ENCODE measurements at places on chromosomes 7 and 10.

DNA sequence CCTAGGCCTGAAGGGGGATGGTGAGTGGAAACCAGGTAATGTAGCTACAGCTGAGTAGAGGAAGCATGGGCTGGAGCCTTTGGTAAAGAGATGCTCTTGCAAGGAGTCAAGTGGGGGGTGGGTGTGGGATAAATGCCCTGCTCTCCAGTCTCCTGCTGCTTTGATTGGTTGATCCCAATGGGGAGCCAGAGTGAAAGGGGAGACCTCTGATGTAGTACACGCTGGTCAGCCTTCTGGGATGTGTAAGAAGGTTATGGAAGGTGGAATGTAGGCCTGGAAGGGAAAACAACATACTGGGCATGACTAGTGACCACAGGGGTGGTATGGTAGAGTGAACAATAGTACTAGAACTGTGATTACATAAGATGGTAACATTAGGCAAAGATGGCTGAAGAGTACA, 44.3 kb downstream of the TET1 start:
- DNase-seq = peak; percentile 51

DNA sequence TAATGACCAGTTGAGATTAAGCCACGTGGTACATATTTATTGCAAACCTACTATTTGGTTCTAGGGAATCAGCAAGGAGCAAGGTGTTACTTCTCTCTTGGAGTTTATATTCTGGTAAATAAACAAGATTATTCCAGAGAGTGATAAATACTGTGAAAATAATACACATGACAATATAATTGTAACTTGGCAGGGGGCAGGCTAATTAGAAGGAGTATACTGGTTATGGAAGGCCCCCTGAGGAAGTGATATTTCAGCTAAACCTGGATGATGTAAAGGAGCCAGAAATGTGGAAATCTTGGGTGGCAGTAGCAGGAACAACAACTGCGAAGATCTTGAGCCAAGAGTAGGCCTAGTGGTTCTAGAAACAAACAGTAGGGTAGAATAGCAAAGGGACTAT, 111.8 kb downstream of the SDK1 start:
- DNase-seq = no peak

- DNase-seq = no peak
Observed at GRCh38 chr10:129339191-129339590, 127.8 kb upstream of the MGMT start.

DNA sequence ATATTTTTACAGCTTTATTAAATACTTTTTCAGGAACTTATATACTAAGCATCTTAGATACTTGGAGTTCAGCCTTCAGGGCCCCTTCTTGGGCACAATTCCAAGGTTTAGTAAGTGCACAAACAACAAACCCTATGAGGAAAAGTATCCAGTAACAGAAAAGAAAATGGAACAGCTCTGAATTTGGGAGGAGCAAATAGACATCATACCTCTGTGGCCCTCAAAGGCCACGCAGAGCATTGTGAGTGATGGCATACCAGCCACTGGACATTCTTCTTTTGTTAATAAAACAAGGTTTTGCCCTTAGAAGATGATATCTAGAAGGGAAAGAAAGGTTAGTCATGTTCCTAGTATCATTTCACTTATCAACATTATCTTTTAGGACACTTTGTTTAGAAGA, 46.0 kb downstream of the ST7 start:
- DNase-seq = peak; percentile 67

DNA sequence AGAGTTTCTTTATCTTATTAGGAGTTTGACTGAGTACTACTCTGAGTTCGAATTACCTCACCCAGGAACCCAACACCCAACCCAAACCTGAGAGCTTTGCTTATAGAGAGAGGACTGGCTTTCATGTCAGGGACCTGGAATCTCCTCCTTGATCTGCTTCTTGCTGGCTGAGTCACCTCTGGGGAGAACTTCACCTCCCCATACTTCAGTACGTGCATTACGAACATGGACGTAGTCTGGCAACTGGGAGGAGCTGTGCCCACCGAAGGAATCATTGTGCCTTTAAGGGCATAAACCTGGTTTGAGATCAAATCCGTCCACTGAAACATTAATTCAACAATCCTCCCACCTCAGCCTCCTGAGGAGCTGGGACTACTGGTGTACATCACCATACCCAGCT, 12.2 kb upstream of the PSAP start:
- DNase-seq = peak; percentile 80

GRCh38 chr7:77665161-77665560, 31.1 kb upstream of the RSBN1L start:
- DNase-seq = no peak

GRCh38 chr10:132544744-132545658, 7.4 kb downstream of the INPP5A start:
- DNase-seq = no peak

- peak; percentile 94 for DNase-seq
Observed at GRCh38 chr10:68756766-68757165, 35.7 kb downstream of the CCAR1 start.

GRCh38 chr10:120539076-120539475, 82.0 kb downstream of the PLPP4 start:
- DNase-seq = no peak

DNA sequence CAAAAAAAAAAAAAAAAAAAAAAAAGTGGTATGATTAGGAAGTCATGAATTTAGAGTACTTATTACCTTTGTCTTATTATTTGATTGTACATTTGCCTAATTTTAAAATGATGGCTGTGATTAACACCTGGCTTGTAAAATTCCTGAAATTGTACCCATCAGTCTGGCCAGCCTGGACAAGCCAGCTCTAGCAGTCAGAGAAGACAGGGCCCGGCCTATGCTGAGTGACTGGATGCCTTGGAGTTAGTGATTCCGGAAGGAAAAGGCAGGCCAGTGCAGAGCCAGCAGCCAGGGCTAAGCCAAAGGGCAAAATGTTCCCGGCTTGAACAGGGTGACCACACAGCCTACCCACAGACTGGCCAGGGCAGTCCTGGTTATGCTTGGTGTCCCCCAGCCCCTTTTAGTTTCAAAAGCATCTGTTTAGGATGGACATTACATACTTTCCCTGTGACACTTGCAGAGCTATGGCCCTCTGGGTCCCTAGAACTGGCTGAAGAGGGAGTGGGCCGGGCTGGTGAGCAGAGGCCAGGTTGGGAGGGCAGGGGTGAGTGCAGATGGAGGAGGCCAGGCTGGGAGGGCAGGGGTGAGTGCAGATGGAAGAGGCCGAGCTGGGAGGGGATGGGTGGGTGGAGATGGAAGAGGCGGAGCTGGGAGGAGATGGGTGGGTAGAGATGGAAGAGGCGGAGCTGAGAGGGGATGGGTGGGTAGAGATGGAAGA, 61.7 kb downstream of the PROSER2 start:
- DNase-seq = no peak

DNA sequence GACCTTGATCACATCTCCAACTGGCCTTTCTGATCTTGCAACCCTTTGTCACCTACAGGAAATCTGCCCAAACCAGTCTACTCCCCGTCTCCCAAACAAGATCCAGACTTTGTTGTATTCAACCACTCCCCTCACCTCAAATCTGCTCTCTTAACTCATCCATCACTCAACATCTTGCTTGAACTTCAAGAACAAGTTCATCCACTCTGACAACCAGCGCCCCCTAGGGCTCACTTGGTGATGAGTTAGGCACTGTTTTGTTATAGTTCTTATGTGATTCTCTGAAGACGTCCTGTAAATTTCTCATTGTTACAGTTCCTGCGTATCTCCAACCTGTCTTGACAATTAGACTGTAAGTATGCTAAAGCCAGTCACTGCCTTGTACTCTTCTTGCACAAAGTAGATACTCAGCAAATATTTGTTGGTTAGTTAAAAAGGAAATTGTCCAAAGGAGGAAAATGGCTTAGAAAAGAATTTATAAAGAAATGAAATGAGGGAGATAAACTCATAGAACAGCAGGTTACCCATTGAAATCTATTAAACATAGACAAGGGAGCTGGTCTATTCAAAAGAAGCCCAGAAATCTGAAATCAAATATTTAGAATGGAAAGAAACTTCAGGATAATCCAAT, 5.3 kb downstream of the FRMD4A start:
- peak; percentile 33 for DNase-seq

GRCh38 chr10:30309403-30309802, 39.7 kb downstream of the MTPAP start:
- DNase-seq = no peak

DNA sequence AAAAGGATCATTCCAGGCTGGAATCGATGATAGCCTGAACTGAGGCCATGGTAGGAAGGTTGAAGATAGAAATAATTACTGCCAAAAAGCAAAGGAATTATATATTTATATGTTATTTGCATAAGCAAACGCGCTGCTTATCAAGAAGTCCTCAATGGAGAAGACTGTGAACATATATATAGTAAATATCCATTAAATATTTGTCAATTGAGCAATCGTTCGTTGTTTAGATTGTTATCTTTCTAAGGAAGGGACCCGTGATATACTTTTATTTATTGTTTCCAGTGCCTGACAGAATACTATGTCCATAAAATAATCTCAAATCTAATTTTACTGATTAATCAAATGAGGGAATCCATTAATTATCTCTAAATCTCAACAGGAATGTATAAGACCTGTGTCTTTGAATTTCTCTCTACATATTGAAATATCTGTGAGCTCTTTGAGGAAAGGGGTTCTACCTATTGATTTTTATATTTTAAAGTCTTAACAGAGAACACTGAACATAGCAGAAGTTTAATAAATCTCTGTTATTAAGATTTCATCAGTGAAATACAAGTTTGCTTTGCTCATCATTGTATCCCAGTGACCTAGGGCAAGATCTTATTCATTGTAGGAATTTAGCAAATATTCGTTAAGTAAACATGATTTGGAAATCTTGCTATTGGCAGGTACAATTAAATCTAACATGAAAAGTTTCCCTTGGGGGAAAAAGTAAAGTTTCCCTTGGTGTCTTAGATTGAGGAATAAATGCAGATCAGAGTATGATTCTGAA, 12.0 kb upstream of the HERC4 start:
- DNase-seq = no peak

DNA sequence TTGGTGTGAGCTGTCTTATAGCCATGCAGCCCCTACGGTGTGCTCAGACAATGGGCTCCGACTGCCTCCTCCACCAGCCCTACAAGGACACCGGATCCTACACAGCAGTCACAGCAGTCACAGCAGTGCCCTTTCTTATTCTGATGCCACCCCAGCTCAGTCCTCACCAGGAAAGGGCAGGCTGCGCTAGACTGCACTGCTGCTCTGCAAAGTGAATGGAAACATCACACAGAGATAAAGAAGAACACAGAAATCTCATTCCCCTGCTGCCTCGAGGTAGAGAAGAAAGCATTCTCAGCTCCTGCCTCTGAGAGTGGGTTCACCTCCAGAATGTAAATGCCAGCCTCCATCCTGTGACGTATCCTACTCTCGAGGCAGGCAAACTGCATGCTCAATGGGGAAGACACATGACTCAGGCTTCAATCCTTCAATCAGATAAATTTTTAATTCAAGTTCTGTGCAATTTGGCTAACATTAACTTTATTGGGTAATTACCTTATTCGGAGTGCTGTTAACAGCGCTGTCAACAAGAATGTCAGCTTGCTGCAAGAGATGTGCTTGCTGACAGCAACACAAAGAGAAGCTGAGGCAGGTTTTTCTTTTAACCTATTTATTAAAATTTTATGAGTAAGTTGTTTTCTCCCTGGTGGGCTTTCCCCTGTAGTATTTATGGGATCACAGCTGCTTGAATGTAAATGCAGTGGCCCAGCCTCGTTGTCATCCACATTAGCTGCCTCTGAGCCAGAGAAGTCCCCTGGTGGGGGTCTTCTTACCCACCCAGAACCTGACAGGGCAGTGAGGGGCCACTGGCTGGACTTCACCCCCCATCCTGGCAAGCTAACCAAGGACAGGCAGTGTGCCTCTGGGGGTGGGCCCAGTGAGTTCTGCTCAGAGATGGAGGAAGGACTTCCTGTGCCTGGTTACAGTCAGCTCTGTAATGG, 241.3 kb upstream of the KMT2E start:
- DNase-seq = no peak

GRCh38 chr7:155222573-155222972, 75.1 kb upstream of the INSIG1 start:
- no peak for DNase-seq

- no peak for DNase-seq
Observed at GRCh38 chr7:22138106-22138505, 192.4 kb upstream of the CDCA7L start.

DNA sequence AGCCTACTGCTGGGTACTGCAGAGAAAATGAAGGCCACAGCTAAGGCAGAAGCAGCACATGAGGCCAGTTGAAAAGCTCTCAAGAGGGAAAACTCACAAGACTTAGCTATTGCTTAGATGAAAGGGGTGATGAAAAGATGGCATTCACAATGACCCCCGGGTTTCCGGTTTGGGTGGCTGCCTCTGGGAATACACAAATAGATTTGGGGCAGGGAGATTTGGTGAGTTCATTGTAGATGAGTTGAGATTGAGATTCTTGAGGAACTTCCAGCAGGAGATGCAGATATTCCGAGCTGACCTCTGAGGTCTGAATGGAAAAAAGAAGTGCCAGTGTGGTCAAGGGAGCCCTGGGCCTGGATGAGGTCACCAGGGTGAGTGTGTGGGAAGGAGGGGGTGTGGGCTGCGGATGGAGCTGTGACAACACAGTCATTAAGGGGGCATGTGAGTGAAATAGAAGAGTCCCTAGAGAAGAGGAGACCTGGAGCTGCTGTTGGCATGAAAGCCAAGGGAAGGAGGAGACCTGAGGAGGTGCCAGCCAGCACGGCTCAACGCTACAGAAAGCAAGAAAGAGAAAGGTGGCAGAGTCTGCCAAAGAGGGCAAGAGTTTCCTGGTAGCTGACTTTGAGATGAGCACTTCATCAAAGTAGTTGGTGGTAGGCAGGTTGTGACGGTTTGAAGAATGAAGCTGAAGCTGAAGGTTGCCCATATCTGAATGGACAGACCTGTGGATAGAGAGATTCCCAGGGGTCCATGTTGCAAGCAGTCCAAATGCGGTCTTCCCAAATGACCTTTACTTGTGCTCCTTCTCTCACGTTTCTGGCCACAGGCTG, 43.7 kb downstream of the HIF1AN start:
- DNase-seq = no peak

GRCh38 chr10:122326806-122327205, 47.7 kb upstream of the PLEKHA1 start:
- no peak for DNase-seq

DNA sequence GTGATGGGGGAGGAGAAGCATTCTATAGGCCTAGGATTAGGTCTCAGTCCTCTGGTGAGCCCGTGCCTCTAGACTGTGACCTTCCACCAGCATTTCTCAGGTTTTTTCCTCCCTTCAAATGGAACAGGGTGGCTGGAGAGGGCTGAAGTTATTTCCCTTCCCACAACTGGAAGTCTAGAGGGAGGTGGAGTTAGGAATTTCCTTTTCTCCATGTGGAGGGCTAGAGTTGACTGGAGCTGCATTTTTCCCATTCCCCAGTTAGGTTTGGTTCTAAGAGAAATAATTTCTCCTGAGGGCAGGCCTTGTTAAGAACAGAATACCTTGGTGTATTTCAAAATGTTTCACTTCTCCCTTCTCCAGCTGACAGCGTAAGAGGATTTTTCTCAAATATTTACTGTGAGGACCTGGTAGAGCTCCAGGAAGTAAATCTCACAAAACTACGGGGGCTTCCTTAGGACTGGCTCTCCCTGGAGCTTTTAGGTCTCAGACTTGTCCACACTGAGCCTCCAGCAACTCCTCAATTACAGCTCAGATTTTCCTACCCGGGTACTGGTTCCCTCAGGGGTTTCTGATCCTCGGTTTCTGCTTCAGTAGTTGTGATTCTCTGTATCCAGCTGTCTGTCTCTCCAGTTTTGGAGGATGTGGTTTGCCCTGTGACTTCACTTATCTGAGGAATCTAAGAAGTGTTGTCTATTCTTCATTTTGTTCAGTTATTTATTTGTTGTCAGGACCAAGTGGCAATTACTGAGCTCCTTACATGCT, 6.0 kb upstream of the REEP3 start:
- DNase-seq = peak; percentile 58
